ENCODE measurements at places on chromosomes 3 and 15.

GRCh38 chr15:52290329-52290728 is 5.3 kb downstream of the MYO5C start:
- DNase-seq: no peak

DNA sequence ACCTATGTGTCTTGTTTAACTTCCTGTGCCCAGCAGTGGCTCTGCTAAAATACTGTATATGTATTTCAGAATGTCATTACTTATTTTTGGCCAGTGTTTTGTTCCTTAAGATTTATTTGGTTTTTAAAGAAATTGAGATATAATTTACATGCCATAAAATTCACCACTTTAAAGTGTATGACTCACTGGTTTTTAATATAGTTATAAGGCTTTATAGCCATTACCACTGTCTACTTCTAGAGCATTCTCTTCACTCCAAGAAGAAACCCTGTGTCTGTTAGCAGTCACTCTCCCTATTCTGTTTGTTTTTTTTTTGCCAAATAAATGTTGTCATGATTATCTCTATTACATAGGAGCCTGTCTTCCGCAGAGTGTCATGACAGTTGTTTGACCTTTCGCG is 25.8 kb downstream of the PPM1L start:
- no peak for DNase-seq

- no peak for DNase-seq
Measured at GRCh38 chr3:133578548-133579191, 5.2 kb downstream of the CDV3 start.

GRCh38 chr3:114879059-114880031 is 267.7 kb downstream of the ZBTB20 start:
- peak; percentile 29 for DNase-seq

DNA sequence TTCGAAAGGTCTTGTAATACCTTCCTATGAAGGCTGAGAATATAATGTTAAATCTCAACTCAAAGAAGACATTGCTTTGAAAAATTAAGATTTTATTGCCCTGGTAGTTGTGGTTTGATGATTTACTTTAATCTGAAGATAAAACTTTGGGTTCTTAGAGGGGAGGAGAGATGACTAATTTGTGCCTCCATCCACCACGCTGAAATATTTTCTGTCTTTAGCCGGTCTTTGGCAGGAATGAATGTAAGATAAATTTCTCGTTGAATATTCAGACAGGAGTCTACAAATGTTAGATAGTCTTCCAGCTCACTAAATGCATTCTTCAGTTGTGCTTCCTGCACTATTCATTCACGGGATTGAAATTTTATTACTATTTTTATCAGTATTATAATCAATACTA is 844.3 kb upstream of the NR2F2 start:
- DNase-seq: no peak
